Urothelium cell line (cell line): ENCODE measurements at places on chromosomes 16 and 17.
A peak's percentile ranks its signal among the peaks of the same experiment; 100 is the strongest.

DNA sequence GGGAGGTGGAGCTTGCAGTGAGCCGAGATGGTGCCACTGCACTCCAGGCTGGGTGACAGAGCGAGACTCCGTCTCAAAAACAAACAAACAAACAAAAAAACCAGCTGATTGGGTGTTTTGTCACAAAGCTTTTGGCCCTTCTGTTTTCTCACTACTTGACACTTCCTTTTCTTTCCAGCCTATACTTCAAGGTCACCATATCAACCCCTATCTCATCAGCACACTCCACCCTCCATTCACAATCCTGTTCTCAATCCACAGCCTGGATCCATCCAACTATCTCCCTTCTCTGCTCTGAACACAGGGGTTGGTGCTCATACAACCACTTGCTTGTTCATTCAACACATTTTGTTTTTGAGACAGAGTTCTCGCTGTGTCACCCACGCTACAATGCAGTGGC is 6.6 kb upstream of the MED11 start:
- no peak for DNase-seq

- peak; percentile 83 for DNase-seq
Measured at GRCh38 chr17:74457146-74457819, 9.2 kb upstream of the CD300A start.

DNA sequence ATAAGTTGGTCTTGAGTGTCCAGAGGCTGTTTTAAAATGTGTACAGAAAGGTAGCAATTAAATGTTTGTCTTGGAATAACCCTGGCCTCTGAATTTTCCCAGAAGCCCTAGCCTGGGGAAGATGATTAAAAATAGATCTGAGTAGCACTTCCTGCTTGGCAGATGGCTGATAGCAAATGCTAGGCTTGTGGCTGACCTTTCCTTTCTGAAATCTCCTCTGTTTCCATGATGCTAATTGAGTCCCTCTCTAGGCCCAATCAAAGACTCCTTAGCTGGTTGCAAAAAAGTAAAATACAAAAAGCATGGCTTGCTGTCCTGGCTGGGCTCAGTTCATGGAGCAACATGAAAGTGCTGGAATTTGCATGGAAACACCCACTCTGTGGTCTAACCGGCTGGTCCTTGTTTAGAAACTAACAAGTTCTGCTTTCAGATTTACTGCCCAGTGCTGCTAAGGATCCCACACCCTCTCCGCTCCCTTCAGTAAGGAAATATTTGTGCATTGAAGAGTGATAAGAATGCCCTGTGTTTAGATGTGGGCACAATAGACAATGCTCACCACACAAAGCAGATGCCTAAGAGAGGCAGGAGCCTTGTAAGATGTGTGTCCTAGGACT is 40.8 kb downstream of the YPEL2 start:
- DNase-seq: no peak

- no peak for DNase-seq
Measured at GRCh38 chr17:49967621-49968404, 1.2 kb upstream of the DLX4 start.

DNA sequence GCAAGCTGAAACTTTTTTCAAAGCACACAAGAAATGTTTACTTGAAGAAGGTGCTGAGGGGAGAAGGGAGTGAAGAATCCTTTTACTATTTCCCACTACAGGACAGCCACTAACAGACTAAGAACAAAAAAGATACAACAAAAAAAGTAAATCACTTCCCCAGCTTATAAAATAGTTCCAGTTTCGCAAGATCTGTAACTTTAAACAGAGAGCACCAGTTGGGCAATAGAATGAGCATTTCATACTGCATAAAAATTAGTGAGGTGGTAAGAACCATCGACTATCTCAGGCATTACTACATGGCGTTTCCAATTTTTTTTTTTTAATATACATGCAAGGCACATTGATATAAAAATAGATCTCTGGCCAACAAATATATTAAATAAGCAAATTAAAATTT is 11.1 kb downstream of the CRYBA1 start:
- no peak for DNase-seq

DNA sequence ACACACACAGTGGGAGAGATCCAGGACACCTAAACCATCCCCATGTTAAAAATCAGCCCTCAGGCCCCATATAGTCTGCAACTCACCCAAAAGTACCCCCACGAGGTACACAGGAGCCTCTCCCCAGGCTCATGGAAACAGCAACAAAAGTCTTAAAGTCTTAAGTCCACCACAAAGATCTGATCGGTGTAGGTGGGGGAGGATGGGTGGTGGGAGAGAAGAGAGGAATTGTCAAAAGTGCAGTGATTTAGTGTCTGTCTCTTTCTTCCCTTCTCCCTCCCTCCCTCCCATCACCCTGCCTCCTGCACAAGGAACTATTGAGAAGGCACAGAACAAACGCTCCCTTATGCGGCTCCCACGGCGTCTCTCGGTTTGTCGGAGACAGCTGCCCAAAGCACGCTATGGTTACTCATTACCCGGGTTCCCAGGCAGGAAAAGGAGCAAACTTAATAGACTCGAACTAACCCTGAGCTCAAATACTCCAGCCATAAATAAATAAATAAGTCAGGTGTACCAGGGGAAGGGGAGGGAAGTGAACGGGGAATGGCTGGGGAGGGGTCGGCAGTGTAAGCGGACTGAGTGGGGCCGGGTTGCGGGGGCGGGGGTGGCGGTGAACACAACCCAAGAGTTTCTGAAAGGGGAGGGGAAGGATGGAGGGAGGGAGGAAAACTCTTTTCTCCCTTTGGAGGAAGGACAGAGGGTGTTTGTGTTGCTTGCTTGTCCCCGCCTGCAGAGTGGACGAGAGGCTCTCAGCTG is 477.4 kb downstream of the SLC39A11 start:
- DNase-seq: peak; percentile 89

- DNase-seq: no peak
Measured at GRCh38 chr17:54124456-54124855, 301.7 kb downstream of the KIF2B start.

- DNase-seq: no peak
Measured at GRCh38 chr16:84709609-84710008, 9.8 kb downstream of the USP10 start.
